EH (cell line): ENCODE measurements at places on chromosomes 2 and 18.

DNA sequence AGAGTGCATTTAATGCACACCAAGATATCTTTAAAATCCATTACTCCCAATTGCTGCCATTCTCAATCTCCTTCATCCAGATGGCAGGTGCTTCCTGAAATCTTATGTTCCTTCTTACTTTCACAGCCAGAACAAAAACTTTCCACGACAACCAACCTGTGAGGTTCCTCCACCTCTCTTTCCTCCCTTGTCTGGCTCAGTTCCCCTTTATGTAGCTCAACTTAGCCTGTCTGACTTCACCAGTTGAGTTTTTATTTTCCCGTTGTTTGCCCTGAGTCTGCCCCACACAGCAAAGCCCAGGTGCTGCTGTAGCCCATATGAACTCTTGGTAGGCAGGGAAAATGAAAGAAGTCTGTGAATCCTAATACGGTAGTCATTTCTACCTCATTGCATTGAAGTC is 112.5 kb downstream of the MREG start:
- no peak for DNase-seq

DNA sequence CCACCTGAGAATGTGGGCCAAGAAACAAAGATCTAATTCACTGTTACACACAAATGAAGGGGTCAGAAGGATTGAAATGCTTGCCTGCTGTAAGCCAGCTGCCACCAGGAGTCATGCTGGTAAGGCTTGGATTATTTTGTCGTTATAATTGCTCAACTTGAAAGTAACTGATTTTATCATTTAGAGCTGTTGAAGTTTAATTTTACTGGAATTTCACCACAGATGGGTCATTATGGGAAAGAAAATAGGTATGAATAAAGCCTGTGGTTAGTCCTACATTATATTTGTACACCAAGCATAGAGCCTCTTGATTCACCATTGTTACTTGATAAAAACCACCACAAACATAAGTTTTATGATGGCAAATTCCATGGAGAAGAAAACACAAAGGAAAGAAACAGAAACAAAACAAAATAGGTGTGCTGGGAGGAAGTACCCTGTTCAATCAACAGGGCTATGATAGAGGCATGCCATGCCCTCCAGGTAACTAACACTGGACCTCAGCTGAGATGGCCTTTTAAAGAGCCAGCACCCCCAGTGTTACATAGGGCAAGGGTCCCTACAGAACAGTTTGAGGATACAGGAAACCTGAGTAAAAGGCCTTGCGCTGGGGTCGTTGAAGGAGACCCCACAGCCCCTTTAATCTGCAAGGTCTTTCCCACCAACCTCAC is 3.0 kb downstream of the CLEC4F start:
- no peak for DNase-seq

DNA sequence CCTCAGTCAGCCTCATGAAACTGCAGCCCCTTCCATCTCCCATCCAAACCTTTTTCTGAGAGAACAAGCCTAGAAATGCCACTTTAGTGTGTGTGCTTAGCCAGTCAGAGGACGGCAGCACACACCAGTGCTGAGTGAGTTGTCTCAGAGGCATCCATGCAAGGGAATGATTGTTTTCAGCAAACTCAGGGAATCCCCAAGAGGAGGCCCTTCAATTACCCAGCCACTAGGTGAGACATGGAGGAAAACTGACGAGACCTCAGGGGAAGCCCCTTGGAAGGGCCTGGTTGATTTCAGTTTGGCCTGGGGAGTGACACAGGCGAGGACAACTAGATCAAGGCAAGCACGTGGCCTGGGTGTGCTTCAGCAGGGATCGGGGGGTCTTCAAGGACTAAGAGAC is 49.7 kb downstream of the APOB start:
- no peak for DNase-seq

DNA sequence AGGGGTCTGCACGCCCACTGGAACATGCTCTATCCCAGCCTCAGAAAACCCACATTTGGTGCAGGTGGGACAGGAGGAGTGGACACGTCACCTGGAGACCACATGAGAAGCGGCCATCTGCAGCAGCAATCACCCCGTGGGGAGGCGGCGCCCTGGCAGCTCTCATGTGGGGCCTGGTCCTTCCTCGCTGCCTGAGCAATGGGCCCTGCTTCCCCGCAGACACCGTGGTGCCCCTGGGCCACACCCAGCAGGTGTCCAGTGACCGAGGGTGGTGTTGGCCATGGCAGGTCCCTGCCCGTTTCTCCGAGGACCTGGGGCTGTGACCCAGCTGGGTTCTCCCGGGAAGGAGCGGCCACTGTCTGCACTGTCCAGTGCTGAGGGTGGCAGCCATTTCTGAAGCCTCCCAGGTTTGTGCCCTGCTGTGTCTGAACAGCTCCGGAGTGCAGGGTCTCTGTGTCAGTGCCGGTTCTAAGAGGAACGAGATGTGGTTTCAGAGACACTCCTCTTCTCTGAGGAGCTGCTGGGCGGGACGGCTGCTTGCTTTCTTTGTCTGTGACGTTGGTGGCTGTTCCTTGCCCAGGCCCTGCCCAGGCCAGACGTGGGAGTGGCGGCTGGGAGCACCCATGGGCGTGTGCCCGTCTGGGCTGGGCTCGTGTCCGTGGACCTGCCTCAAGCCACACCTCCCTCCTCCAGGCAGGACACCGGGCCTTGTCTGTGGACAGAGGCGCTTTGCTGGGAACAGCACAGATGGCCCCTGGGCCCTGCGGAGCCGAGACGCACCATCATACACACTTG is 44.8 kb downstream of the NFATC1 start:
- DNase-seq: no peak

DNA sequence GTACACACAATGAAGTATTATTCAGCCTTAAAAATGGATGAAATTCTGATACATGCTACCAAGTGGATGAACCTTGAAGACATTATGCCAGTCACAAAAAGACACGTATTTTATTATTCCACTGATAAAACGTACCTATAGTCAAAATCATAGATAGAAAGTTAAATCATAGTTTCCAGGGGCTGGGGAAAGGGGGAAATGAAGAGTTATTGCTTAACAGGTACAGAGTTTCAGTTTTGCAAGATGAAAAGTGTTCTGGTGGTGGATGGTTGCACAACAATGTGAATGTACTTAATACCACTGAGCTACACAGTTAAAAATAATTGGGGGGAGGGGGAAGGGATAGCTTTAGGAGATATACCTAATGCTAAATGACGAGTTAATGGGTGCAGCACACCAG is 279.0 kb upstream of the STON1 start:
- DNase-seq: peak; percentile 8

GRCh38 chr2:201820383-201821007 is 14.2 kb downstream of the CDK15 start:
- no peak for DNase-seq

DNA sequence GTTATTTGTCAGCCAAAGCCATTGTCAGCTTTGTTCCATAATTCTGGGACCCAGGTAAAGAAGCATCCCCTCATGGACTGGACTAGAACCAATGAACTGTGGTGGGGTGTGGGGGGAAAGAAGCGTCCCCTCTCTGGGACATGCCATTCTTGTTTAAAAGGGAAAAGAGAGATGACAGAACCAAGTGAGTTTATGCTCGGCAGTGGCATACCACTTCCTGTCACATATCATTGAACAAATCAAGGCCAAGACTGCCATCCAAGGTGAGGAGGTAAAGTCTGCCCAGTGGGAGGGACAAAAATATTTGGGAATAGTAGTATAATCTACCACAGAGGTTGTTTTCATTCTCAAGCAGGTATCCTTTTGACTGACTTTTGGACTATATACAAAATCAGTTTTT is 4.7 kb upstream of the GLS start:
- no peak for DNase-seq

- DNase-seq: peak; percentile 23
Measured at GRCh38 chr2:216717491-216717901, 22.1 kb upstream of the IGFBP5 start.

GRCh38 chr18:43279015-43279744 is 1.9 kb upstream of the SYT4 start:
- no peak for DNase-seq

- no peak for DNase-seq
Measured at GRCh38 chr2:235577404-235578330, 83.8 kb downstream of the AGAP1 start.

- DNase-seq: peak; percentile 99
Measured at GRCh38 chr2:43059183-43059897, 167.1 kb downstream of the ZFP36L2 start.

GRCh38 chr2:101776172-101777043 is 78.9 kb downstream of the MAP4K4 start:
- DNase-seq: no peak

- peak; percentile 36 for DNase-seq
Measured at GRCh38 chr2:8437228-8437948, 244.5 kb upstream of the ID2 start.

DNA sequence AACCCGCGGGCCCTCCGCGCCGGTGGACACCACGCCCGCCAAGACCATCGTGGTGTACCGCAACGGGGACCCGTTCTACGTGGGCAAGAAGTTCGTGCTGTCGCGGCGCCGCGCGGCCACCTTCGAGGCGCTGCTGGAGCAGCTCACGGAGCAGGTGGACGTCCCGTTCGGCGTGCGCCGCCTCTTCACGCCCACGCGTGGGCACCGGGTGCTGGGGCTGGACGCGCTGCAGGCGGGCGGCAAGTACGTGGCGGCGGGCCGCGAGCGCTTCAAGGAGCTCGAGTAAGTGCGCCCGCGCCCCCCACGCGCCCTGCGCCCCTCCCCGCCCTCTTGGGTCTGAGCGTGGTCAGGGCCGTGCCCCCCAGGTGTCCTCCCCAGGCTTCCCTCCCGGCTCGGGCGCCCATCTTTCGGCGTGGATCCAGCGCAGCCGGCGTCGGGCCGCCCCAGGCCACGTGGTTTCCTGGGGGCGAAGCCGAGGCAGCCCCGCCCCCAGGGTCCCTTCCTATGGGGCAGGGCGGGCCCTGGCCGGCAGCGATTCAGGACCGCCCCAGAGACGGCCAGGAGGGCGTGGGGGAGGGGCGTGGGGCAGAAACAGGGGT is 481 bp downstream of the DCDC2C start:
- no peak for DNase-seq

DNA sequence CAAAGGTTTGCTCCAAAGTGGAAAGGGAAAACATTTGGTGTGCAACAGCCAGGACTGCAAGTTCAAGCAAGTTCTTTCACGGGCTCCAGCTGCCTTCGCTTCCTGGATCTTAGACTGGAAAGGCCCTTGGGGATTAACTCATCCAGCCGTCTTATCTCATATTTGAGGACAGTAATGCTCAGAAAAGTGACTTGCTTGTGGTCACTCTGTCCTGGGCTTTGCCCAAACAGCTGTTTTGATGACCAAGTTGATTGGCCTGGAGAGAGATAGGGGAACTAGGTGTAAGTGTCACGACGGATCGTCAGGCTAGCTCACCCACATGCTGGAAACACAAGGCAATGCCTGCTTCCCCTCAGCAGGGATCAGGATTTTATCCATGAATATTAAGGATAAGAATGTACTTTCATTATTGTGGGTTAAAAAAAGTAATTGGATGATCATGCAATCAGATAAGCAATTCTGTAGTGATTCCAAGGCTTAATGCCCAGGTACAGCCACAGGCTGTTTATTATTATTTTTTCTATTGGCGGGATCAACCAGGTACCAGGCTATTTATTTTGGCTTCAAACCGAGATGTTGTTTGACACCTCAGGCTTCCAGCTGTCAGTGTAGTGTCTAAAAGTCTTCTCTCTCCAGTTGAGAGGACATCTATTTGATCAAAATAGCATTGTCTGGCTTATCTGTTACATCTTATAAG is 162.5 kb upstream of the EPAS1 start:
- peak; percentile 63 for DNase-seq
